ENCODE measurements at places on chromosomes 5 and 9.

DNA sequence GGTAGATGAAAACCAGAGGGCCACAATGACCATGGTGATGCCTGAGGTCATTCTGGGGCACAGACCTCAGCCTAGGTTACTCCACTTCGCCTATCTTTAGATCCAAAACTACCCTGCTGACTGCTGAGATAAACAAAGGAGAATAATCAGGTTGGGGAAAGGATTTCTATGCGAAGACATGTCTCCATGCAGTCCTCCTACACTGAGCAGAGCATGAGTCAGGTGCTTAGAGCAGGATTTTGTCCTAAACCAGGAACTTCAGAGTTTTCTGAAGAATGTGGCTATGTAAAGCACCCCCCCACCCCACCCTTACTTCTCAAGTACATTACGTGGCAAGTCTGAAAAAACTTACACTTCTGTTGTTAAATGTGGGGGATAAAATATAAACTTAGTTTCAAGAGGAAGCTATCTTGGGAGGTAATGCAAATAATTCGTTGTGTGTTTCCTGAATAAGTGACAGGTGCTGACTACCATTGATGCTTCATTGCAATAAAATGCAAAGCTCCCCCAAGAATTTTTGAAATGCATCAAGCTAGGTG, 19.4 kb downstream of the PDCD1LG2 start:
- DNase-seq: no peak

- no peak for DNase-seq
These were observed 3.6 kb upstream of the IL3 start for GRCh38 chr5:132056610-132057497.

DNA sequence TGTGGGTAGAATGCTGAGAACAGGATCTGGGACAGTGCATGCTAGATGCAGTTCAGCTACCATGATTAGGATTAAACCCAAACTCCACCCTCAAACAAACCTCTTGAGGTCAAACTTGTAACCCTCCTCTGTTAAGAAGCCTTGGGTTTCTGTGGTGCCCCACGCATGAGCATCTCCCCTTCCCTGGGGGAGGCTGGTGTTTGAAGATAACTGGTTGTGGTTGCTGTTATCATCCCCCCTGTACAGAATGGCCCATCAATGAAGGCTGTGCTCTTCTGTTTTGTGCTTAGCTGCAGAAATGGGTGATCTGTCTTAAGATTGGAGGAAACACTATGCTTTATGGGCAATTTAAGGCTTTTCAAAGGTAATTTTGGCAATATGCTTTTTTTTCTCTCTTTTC, 4.4 kb upstream of the DAB2IP start:
- DNase-seq: no peak

DNA sequence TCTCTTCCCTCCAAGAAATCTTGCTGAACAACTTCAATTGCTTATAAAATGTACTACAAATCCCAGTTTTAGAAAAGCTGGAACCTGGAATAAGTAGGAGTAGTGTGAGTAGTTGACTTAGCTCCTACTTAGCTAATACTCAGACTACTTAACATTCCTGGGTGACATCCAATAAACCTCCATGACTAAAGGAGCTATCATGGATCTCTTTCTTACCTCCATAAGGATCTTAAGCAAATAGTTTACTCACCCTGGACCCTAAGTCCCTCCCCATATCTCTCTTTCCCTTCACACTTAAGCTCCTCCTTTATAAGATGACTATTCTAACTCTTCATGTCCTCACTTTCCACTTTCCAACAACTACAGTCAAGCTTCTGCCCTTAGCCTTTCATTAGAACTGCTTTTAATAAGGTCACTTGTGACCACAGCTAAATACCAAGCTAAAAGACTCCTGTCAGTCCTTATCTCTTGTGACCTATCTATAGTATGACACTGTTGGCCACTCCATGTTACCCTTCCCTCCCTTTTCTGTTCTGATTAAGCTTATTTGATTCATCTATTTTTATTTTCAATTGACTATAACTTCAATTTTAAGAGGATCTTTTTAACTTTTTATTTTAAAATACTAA, 194.9 kb downstream of the RFX3 start:
- no peak for DNase-seq

DNA sequence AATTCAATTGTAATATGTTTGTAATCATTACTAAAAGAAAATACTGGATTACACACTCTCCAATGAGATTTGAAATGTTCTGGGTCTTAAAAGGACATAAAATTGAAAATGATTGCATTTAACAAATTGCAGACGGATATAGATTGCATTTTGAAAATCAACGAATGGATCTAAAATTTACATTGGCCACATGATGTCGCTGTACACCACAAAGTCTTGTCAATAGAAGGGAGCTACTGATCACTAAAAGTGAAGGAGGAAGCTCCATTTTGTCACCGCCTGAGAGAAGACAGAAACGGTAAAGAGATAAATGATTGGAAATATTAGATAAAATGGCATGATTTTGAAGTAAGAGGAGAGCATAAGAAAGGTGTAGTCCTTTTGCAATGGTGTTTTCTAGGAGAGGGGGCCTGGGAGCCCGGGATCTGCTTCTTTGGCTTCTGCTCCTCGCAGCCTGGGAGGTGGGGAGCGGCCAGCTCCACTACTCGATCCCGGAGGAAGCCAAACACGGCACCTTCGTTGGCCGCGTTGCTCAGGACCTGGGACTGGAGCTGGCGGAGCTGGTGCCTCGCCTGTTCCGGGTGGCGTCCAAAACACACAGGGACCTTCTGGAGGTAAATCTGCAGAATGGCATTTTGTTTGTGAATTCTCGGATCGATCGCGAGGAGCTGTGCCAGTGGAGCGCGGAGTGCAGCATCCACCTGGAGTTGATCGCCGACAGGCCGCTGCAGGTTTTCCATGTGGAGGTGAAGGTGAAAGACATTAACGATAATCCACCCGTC, at the start of gene PCDHA1:
Gene PCDHA1 (plus strand): TSS at position 236 of the 782 bp plus-strand sequence.
- no peak for DNase-seq

DNA sequence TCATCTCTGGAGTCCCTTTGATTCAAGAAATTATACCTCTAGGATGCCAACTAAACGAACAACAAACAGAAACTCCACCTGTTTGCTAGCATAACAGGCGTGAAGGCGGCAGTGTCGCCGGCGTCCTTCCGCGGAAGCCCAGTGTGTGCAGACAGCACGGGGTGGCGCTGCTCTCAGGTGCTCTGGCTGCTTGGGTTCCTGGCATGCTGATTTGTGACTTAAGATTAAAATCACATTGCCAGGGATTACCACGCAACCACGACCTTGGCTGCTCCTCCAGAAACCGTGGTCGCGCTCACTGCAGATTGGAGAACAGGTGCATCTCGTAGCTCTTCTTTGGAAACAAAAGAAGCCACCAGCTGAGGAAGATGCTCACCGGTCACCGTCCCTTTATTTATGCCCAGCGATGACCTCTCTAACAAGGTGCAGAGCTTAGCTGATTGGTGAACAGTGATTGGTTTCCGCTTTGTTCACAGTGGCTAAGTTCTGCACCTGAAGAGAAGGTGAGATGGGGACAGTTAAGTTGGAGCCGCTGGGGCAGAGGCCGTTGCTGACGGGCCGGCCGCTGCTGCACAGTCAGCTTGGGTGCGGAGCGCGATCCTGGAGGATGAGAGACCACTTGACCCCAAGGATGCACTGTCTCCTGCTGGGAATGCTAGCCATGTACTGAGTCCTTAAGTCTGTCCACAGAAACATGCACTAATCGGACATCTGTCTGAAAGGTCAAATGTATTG, 232.3 kb downstream of the FANCC start:
- DNase-seq: no peak

- DNase-seq: no peak
These were observed 333.2 kb upstream of the RFX3 start for GRCh38 chr9:3858961-3859360.

DNA sequence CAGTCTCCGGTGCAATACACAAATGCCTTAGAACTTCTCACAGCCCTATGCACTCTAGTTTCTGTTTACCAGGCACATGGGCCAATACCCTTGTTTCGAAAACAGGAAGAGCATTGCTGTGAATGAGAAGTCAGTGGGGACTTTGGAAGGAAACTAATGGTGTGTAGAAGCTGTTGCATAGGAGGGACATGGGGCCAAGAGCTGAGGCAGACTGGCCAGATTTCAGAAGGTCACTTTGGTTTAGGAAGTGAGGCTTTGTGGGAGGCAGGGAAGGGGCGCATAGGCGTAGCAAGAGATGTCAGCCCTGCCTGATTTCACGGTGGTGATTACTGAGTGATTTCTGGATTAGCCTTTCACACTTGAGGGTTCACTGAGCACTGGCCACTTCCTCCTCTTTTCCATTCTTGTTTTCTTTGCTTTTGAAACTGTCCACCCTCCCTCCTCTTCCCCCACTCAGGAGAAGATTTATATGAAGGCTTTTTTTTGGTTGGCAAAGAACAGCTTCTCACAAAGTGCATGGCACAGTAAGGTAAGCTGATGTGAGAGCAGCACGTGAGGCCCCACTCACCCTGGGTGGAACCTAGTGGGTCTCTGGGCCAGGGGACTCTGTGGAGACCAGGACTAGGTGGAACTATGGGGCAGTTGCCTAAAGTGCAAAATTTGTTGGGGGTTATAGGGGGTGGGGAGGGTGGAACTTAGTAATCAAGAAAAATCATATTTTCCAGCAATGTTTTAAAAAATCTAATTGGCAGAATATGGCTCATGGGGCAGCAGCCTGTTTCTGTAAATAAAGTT, 6.1 kb upstream of the TMEM252 start:
- DNase-seq: peak; percentile 5

DNA sequence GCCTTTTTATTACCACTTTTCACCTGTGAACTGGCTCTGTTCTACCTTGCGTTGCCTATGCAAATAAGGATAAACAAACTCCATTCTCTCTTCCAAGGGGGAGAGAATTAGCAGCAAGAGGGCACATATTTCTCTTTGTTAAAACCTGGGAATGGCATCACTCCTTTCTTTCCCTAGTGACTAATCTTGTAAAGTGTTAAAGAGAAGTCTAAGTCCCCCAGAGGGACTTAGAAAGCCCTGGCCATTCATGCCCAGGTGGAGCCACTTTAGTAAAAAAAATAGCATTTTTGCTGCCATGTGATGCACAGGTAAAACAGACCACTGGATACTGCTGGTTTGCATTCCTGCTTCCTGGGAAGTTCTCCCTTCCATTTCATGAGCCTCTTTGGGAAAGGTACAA, 148.4 kb downstream of the MAN2A1 start:
- DNase-seq: no peak

DNA sequence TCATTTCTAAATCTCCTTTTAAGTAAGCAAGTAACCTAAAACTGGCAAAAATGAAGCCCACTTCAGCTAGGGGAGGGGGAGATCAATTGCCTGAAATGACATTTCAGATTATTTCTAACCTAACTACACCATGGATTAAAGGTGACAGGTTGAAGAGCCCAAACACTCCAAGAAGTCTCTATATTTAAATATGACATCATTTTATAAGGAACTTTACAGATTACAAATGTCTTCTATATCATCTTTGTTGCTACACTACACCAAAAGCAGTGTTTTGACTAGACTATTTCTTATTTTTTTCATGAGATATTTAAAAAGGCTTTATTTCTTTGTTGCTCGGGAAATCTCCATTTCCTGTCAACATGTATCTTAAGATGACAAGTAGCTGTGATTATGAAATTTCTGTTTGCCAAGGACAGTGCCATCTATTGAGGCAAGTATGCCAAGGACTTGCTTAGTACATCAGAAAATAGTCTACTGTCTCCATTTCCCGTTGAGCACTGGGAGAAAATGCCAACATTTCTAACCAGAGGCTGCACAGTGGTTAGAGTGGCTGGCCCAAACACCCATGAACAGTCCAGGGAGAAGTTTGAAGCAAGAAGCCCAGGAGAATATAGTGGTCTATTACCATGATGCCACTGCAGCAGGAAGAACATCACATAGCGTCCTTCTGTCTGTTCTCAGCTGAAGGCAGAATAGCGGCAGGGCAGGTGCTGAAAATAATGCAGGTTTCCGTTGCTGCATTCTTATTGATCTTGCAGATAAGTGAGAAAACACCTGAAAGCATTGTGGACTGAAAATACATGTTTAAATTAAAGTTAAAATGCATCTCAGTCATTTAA, 93.4 kb upstream of the ITGA2 start:
- no peak for DNase-seq

DNA sequence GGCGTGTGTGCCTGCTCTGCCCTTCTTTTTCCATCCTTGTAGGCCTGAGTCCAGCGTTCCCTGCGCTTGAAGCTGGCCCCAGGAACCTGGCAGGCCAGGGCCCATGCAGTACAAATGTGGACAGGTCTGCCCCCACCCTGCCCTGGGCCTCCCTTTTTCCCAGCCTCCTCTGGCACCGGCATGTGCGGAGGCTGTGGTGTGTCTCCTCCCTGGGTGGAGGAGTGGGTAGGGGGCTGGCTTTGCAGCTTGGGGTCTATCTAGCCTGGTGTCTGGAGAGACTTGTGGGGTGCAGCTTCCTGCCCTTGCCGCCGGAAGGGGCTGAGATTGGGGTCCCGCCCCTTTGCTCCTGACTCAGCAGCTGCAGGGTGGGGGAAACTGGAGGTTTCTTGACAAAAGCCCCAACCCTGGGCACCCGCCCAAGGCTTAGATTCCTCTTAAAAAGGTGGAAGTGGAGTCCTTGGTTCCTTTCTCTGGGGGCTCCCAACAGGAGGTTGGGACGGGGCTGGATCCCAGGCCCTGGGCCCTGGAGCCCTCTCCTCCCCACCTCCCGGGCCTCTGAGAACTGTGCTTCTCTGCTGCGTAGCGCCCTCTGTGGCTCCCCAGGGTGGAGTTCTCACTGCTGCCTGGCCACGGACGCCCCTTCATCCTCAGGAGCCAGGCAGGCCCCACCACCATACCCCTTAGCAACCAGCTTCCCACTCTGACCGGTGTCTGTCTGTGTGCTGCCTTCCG, 18.0 kb downstream of the RXRA start:
- DNase-seq: peak; percentile 28

- DNase-seq: no peak
These were observed 26.4 kb upstream of the TYRP1 start for GRCh38 chr9:12666813-12667212.
